Esophagus squamous epithelium (tissue), 5 donors: ENCODE measurements at places on chromosomes 3 and 15.

- no peak for DNase-seq
Measured at GRCh38 chr3:56878074-56878473, 76.3 kb upstream of the ARHGEF3 start.

- DNase-seq = no peak
Measured at GRCh38 chr3:124791142-124791541, 60.9 kb downstream of the UMPS start.

DNA sequence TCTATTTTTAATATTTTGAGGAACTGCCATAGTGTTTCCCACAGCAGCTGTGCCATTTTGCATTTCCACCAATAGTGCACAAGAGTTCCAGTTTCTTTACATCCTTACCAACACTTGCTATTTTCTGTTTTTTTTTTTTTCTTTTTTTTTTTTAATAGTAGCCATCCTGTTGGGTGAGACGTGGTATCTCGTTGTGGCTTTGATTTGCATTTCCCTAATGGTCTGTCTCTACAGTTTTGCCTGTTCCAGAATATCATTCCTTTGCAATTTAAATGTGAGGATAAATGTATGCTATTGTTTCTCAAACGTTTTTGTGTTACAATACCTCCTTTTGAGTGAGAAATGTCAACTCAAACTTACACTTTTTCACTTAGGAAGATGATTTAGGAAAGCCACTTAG lies 22.4 kb downstream of the RCN2 start:
- no peak for DNase-seq

DNA sequence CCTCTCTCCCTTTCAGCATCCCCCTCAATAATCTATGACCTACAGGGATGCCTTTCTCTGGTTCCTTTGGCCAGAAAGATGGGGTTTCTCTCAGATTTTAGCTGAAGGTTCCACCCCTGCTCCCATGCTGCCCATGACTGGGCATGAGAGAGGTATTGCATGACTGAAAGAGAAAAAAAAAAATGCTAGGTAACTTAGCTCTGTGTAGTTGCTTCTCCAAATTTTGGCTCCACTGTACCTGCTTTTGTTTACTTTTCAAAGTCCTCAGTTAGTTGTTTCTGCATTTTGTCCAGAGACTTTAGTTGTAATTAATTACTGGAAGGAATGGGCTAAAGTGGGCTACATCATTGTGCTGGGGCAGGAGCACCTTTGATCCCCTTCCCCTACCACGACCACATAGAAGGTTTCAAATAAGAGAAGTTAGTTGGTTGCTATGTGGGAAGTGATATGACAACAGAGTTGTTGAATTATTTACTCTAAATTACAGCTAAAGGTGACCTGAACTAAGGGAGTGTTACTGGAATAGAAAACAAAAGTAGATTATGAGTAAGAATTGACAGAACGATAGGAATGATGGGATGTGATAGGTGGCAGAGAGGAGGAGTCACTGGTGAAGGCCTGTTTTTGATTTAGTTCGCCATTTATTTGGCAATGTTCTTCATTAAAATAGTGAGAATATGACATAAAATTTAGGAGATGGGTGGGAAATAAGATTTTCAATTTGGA lies 605.4 kb upstream of the NR2F2 start:
- DNase-seq = no peak

GRCh38 chr3:79161941-79162340 lies 605.9 kb downstream of the ROBO1 start:
- no peak for DNase-seq

DNA sequence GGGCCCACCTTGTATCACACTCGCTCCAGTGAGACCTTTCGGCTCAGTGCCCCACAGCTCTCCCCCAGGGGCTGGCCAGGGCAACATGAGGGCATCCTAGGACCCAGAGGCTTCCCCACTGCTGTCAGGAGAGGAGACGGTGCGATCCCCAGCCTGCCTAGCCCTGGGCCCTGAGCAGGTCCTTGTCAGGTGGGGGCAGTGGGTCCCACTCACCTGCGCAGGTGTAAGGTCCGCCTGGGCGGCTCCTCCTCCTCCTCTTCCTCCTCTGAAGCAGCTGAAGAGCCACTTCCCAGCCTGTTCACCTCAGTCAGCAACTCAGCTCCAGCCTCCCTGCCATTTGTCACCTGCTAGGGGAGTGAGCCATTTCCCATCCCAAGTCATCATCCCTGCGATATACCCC lies 9.6 kb downstream of the KIF7 start:
- no peak for DNase-seq

- DNase-seq = no peak
Measured at GRCh38 chr15:73781038-73781925, 28.1 kb upstream of the INSYN1 start.

GRCh38 chr3:161503271-161503670 lies 6.7 kb downstream of the OTOL1 start:
- no peak for DNase-seq

GRCh38 chr3:156888576-156888975 lies 62.4 kb downstream of the LEKR1 start:
- DNase-seq = no peak

GRCh38 chr3:194308601-194309449 lies 42.3 kb downstream of the CPN2 start:
- no peak for DNase-seq

DNA sequence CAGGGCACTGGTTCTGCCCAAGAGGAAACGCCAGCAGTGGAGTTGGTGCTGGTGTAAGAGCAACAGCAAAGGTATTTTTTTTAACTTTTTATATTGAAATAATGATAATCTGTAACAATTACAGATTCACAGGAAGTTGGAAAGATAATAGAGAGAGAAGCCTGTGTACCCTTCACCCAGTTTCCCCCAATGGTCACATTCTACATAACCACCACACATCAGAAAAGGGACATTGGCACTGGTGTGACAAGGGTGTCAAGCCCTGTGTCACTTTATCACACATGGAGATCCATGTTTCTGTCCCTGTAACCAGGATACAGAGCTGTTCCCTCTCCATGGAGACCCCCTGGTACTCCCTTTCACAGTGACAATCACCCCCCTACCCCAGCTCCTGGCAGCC lies 9.1 kb upstream of the PLXNA1 start:
- no peak for DNase-seq

DNA sequence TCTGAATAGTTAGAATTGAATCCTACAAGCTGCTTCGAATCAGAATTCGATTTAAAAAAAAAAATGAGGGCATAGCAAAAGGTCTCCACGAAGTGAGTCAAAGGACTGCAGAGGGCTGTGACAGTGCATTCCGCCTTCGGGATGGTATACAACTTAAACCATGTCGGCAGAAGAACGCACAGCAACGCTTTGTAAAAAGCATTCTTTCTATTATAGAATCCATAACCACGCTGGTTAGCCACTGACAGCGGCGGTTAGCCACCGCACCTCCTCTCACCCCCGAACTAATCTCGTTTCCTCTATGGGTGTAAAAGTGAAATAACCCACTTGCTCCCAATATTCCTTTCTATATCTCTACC lies 664 bp upstream of the PIK3CA start:
- DNase-seq = no peak

DNA sequence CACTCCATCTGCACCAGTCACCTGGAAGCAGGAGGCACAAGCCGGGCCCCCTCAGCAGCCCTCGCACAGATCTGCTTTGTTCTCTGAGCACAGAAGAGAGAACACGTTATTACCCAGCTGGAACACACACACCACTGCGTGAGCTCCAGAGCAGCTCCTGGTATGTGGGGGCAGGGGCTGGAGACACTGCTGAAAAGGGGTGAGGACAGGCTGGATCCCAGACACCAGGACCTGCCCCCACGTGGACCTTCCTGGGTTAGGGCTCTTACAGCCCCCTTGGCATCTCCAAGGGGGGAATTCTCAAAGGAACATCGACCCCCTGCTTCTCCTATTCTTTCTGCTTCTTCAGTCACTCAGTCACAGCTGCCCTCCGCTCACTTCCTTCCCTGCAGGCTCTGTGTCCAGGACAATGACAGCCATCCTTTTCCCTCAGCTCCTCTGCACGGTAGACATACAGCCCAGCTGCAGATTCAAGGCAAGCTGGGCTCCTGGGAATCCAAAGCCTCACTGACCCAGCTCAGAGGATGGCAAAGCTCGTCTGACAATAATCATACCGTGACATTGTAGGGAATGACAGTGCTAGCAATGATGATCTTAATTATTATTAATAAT lies 33.7 kb downstream of the PRR20G start:
- DNase-seq = no peak

DNA sequence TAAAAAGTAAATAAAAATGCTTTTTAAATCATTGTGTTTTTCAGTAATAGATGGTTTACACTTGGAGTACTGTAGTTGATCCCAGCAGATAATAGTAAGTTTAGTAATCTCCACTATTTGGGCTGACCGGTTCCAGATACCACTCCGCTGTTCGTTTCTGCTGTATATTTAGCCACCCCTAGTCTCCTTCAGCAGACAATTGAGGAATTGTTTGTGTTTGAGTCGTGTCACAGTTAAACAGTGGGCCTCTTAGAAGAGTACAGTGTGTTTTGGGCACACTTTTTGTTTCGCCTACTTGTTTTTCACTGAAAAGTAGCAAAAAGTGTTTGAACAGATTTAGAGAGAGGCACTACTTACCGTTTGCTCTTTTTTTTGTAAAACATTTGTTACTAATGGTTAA lies 33.2 kb downstream of the PAK2 start:
- DNase-seq = no peak

GRCh38 chr3:101091489-101091888 lies 98.3 kb upstream of the ABI3BP start:
- no peak for DNase-seq

DNA sequence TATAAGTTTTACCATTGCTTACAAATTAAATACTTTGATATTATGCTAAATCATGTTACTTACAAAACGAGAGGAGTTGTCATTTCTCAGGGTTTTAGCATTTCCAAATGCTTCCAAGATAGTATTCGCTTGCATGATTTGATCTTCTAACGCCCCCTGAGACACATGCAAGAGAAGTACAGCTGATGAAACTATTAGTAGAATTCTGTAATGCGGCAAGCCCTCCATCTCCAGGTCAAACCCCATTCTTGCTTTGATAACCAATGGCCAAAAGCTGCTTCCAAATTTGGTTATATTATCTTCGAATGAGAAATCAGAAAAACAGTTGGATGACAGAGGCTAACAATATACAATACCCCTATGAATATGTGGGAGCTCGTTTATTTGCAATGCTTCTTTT lies 14.7 kb downstream of the MYH15 start:
- no peak for DNase-seq

DNA sequence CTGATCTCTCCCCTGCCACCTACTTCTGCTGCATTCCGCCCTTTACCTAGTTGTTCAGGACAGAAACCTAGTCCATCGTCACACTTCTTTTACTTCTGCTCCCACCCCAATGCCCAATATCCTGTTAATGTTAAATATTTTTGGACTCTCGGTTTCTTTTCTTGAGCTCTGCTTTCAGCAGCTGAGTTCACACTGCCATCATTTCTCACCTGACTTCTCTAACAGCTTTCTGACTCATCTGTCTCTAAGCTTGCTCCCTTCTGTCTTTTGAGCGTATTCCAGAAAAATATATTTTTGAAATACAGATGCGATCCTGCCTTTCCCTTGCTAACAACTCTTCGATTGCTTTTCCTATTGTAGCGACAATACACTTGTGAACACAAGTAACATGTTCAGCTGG lies 183.4 kb downstream of the KLHL25 start:
- DNase-seq = no peak

GRCh38 chr3:67493808-67494207 lies 160.6 kb downstream of the SUCLG2 start:
- no peak for DNase-seq
